ENCODE measurements at places on chromosomes 1 and 21. TPM values are rescaled to one million over a fixed set of nuclear protein-coding genes. Genes with fewer than 3 reads are reported as not detected.

The VSIG8 gene
- total RNA-seq, result not detected

The PLA2G2F gene
- not detected for total RNA-seq

The TPTE gene
- total RNA-seq, result not detected

The CD53 gene
- total RNA-seq, result 404 TPM

GRCh38 chr1:47183308-47184089, 6.3 kb downstream of the PDZK1IP1 start:
- DNase-seq, result peak; percentile 19

GRCh38 chr21:22250355-22250754, 1252.1 kb downstream of the NCAM2 start:
- DNase-seq, result no peak

GRCh38 chr1:245380790-245381535, 226.2 kb downstream of the KIF26B start:
- no peak for DNase-seq

- no peak for DNase-seq
Measured at GRCh38 chr1:7967196-7967595, 5.7 kb downstream of the PARK7 start.

The ZNF326 gene
- total RNA-seq, result 18.1 TPM
